ACHN (cell line): ENCODE measurements at places on chromosomes 7 and 10.

- DNase-seq, result no peak
Measured at GRCh38 chr10:104351061-104351702, 2.5 kb upstream of the CFAP58 start.

DNA sequence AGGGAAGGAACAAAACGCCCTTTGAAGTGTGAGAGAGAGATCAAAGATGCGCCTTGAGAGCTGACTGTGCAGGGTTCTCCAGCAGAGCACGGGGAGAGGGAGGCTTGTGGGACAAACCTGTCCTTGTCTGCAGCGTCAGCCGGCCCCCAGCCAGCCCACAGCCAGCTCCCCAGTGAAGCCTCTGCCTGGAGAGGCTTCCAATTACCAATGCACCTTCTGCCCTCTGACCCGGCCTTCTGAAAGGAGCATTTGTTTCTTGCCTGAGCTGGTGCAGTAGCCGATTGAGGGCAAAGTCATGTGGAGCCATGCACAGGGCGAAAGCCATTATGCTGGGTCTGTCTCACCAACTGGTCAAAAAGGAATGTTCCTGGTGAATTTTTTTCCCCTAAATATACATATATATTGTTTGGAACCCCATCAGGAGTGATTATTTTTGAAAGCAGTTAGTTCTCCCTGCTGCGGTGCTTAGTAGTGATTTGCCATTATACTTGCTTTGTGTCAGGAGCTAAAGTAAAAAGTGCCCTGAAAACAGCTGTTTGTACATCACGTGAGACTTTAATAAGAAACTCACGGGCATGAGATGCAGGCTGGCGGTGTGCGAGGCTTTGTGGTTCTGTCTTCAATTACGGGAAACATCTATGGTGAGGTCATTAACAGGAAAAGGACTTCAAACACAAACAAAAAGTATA, 268.6 kb downstream of the KLF6 start:
- no peak for DNase-seq

DNA sequence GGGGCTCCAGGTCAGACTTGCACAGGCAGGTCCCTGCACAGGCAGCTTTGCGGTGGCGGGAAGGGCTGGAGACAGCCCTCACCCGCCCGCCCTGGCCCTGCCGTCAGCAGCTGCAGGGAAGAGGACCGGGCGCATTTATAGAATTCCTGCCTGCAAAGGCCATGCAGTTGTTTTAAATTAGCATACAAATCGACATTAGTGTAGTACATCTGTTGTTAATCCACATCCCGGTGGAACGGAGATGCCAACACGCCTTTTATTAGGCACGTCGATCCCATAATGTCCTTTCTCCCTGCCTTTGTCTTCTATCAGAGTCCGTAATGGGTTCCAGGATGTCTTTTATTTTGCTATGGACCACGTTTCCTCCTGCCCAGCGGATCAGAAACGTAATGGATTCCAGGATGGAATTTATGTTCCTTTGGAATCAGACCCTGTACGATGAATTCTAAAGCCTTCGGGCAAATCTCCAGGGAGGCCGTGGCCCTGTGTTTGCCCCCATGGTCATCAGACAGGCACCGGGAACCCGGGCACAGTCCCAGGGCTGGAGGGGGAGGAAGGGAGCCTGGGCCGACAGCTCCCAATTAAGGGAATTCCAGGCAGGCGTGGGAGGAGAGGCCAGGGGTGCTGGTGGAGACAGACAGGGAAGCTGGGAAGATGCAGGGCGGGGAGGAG, 123.9 kb downstream of the COL26A1 start:
- DNase-seq, result no peak

GRCh38 chr10:48551861-48552591, 52.8 kb downstream of the ARHGAP22 start:
- DNase-seq, result peak; percentile 59

- peak; percentile 30 for DNase-seq
Measured at GRCh38 chr10:51700228-51700817, 928 bp upstream of the CSTF2T start.

GRCh38 chr7:86916277-86916825, 143.1 kb downstream of the ELAPOR2 start:
- DNase-seq, result no peak

GRCh38 chr10:1343176-1343575, 287.0 kb downstream of the WDR37 start:
- no peak for DNase-seq

DNA sequence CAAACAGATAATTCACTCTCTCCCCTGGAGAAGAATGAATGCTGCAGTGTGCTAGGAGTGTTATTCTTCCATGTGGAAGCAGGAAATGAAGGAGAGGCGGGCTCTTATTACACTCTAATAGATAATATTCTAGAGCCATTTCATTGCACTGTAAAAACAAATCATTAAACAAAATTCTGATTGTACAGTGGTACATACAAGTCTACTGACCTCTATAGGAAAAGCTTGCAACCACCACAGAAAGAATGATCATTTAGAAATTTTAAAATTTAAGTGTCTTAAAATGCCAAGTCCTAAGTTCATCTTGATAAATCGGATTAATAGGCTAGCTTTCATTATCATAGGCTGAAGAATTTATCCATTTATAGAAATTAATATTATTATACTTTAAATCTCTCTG, 960.3 kb upstream of the LRRN3 start:
- DNase-seq, result peak; percentile 10

GRCh38 chr7:84633-85020, 107.7 kb upstream of the FAM20C start:
- no peak for DNase-seq

DNA sequence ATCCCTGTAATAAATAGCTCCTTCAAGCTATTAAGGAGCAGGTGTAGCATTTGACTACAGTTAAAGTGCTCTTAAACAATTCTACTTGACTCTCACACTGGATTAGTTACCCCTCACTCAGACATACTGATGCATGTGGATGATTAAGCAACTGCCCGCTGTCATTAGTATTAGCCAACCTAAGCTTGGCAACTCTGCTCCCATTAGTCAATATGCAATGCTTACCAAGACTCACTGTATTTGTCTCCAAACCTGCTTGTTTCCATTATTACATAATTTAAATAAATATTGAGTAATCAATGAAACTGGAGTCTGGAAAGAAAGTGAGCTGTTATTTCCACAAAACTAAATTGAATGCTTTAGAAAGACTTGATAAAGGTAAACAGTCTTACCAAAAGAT, 144.0 kb upstream of the ASAH2 start:
- DNase-seq, result no peak

GRCh38 chr10:53256623-53257022, 484.0 kb upstream of the MBL2 start:
- no peak for DNase-seq

- peak; percentile 89 for DNase-seq
Measured at GRCh38 chr10:80196270-80196949, 8.9 kb downstream of the ANXA11 start.

GRCh38 chr7:35024298-35024697, 13.0 kb downstream of the DPY19L1 start:
- DNase-seq, result no peak

GRCh38 chr7:123599766-123600165, 1.9 kb upstream of the ASB15 start:
- no peak for DNase-seq

GRCh38 chr7:48148311-48148710, 22.9 kb upstream of the ABCA13 start:
- DNase-seq, result no peak

- DNase-seq, result no peak
Measured at GRCh38 chr7:157949711-157950110, 612.9 kb downstream of the DNAJB6 start.

DNA sequence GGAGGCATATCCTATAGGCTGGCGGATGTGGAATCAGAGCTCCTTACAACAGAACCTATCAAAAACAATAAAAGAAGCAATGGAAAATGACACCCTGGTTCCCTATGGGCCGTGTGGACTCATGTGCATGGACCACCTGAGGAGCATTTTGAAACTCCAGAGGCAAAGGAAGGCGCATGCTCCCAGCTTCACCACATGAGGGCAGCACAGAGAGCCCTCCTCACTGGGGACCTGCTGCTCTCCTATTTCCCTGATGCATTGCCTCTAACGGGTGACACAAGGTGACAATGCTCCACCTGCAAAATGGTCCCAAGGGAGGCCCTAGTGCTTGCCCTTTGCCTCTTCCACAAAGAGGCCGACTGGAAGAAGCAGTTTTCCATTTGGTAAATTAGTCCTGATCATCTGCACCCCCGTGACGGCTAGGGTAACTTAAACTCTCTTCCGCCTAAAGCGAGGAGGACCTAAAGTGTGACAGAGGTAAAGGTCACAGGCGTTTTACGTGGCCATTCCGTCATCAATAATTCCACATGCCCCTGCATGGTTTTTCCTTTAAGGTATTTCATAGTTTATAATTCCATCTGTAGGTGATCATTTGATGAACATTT, 67.7 kb downstream of the GPAM start:
- peak; percentile 46 for DNase-seq

GRCh38 chr7:67406976-67407375, 410.3 kb downstream of the TYW1 start:
- no peak for DNase-seq

DNA sequence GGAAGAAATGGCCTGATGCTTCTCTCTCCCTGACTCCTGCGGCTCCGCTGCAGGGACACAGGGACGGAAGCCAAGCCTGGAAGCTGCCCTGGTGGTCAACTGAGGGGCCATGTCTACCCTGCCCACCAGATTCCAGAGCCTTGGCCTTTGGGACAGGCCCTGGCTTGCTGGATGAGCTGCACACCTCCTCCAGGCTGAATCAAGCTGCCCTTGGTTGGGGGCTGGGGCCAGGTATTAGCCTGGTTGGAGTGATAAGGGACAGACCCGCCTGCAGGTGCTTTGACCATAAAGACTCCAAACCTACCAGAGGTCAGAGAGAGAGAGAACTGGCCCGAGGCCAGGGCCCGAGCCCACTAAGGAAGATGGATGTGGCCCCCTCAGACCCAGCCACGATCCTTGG, 30.1 kb downstream of the CRHR2 start:
- no peak for DNase-seq

DNA sequence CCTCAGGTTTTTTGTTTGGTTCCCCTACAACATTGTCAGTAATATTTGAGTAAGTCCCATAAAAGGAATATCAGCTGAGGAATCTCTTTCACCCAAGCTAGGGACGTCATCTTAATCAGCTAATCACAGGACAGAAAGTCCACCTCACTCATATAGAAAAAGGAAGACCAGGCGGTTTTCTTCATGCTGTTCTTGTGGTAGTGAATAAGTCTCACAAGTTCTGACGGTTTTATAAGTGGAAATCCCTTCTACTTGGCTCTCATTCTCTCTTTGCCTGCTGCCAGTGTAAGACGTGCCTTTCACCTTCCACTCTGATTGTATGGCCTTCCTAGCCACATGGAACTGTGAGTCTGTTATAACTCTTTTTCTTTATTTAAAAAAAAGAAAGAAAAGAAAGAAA, 308.1 kb upstream of the PFKP start:
- no peak for DNase-seq

GRCh38 chr7:39910108-39910869, 39.8 kb upstream of the CDK13 start:
- DNase-seq, result no peak

GRCh38 chr7:100545360-100546128, 6.5 kb downstream of the AGFG2 start:
- DNase-seq, result peak; percentile 76

GRCh38 chr10:132363921-132364593, 32.1 kb downstream of the LRRC27 start:
- no peak for DNase-seq

- DNase-seq, result peak; percentile 47
Measured at GRCh38 chr7:148699782-148700629, 1.3 kb downstream of the CUL1 start.

DNA sequence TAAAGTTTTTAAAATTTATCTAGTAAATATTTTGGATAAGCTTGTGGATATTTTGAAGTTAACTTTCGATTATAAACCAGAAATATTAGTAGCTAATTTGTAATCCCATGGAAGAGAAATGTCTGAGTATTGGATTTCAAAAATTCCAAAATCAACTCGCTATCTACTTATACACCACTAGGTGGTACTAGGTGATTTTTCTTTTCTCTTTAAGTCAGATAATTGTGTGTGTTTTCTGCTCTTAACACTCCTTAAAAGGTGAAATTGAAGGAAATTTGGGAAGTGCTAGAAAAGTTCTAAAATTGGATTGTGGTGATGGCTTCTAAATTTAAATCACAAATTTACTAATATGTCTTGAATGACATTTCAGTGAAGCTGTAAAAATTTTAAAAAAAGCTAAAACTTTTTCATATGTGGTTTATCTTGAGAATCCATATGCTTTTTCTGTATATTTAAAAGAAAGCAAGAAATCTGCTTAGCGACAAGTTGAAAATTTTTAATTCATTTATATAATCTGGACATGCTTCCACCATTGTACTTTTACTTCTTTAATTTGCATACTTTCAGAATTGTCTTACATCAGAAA, 90.2 kb downstream of the IPMK start:
- peak; percentile 61 for DNase-seq

- no peak for DNase-seq
Measured at GRCh38 chr7:39745320-39745719, 121.9 kb downstream of the RALA start.

GRCh38 chr7:34191162-34191561, 285.8 kb downstream of the BMPER start:
- no peak for DNase-seq

DNA sequence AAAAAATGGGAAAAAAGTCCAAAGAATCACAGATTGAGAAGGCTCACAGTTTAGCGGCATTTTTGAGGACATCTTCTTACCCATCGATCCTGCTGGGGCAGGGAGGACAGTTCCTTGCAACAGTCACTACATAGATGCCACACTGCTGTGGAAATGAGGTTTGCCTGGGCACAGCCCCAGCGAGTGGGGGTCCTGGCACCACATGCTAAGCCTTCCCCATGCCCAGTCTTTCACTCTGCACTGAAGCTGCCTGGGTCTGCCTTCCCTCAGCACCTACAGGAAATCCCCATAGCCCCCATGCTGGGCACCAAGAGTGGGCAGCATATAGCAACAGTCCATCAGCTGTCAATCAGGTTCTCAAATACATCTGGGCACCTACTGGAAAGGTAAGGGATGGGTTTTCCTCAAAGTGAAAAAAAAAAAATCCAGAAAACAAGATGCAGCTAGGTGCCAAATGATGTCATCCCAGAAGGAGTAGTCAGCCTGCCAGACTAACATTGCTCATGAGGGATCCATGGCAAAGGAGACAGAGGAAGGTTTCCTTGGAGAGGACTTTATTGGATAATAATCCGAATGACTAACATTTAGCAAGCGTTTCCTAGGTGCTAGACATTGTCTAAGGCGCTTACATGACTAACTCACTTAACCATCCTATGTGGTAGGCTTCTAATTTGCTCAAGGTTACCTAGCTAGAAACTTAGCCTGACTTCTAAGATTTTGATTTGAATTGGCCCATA, 125.7 kb upstream of the CXCL12 start:
- DNase-seq, result no peak
